CD4-positive, alpha-beta T cell treated with Interleukin-17A for 1 hour (primary cell): ENCODE measurements at places on chromosomes 4 and X.
A peak's percentile ranks its signal among the peaks of the same experiment; 100 is the strongest.

- DNase-seq, result peak; percentile 32
These were observed 82.2 kb downstream of the KLF8 start for GRCh38 chrX:56314334-56314733.

DNA sequence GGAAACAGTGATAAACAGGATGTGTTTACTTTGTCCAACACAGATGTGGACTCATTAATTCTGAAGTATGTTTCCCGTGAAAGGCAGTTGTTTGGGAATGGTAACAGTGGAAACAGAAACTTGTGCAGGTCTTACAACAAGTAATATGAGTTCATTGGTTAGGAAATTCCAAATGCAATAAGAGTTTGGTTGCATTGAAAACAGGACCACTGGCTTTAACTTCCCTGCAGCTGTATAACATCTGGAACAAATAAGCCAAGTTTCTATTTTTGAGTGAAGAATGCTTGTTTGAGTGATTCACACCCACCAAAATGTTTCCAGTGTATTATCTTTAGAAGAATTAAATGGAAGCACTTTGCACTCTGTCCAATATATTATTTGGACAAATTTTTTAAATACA, 82.4 kb upstream of the BMP3 start:
- no peak for DNase-seq

GRCh38 chr4:146329050-146329716, 114.8 kb downstream of the REELD1 start:
- no peak for DNase-seq

- DNase-seq, result no peak
These were observed 301.9 kb upstream of the ARSJ start for GRCh38 chr4:114281164-114281960.

- DNase-seq, result no peak
These were observed 28.8 kb downstream of the ASIC5 start for GRCh38 chr4:155837203-155837796.

GRCh38 chrX:34631479-34632220, 25.4 kb downstream of the TMEM47 start:
- no peak for DNase-seq

- no peak for DNase-seq
These were observed 501.2 kb upstream of the INTU start for GRCh38 chr4:127131527-127131926.

DNA sequence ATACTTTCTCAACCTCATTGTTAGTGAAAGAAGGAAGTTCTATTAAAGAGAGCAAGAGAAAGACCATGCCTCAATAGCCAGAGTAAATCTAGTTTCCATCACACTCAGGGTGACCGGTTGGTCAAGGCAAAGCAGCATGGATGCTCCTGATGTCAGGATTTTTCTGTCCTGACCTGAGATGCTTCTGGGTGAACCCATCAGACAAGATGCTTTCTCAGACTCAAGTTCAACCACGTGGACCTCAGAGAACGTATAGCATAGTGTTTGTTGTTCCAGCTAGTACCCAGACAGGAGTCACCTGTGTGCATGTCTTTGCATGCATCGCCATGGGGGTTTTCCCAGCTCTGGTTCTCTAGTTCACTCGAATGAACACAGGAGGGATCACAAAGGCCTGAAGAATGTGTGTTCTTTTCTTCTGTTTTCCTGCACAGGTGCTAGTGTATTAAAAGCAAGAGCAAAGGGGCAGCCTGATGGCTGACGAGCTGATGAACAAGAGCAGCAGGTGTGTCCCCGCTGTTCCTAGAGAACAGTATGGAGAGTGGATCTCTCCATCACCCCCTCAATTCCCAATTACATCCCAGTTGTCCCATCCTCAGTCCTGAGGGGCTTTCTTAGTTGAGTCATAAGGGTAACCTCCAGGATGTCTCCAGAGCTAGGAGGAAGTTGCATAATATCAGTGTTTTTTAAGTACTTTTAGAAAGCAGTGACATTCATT, 110.5 kb upstream of the ENPP6 start:
- no peak for DNase-seq

DNA sequence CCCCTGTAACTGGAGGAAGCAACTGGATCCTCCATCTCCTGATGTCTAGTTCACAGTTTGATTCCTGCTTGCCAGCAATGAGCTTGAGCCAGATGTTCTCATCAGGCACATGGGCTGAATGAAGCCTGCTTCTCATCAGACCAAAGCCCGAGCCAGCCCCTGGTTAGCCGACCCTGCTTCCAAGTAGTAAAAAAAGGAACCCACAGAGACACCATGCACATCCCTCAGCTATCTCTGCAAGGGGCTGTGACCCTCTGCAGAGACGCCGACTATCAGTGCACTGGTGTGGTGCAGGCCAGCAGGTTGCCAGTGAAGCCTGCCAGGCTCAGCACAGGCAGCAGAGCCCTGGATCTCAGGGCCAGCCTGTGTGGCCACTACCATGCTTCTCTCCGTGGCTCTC, 2.8 kb downstream of the DCTD start:
- DNase-seq, result no peak

DNA sequence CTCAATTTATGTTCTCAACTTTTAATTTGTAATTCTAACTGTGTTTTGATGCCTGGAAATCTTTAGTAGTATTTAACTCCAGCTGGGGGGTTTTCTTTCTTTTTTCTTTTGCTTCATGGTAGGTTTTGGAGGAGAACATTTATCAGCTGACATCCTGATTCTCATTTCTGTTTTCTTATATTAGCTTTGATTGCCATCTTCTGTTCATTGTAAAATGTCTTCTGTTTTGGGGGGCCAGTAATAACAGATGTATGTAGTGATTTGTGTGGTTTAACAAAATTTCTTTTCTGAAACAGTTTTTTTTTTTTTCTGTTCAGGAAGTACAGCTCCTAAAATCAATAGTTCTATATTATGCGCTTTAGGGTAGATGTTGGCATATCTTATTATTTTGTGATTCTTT, 182.2 kb downstream of the GABRB1 start:
- DNase-seq, result no peak

DNA sequence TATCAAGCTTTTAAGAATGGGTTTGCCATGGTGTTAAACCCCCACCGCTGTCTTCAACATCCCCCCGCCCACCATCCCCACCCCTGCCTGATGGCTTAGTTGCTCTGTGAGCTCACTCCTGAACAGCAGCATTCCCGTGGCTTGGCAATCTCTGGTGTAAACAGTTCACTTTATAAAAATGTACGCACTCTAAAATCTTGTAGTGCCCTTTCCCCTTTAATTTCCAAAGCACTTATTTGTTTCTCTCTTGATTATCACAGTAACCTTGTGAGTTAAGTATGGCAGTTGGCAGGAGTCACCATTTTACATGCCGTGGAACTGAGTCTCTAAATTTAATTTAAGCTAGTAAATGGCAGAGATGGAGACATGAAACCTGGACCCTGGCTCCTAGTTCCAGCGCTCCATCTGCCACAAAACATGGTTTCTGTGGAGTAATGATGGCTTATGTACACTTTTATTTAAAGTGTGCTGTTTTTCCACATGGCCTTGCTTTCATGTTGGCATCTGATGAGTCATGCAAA, 123.1 kb downstream of the AFF1 start:
- DNase-seq, result no peak

DNA sequence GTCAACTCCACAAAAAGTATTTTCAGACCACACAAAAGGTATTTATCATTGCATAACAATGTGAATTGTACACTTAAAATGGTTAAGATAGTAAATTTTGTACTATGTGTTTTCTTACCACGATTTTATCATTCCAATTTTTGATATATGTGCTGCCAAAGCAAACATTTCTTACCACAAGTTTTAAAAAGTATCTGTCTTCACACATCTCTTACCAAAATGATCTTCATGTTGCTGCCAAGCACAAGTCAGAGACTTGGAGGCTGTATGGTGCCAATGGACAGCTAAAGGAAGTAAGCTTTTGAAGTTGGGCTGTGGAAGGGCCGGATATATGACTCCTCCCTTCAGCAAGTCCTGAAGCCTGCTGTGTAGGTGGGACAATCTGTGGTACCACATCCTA, 67.9 kb downstream of the TMLHE start:
- no peak for DNase-seq
